ENCODE measurements at places on chromosomes 2 and 18.

GRCh38 chr2:223880796-223881195 is 43.4 kb upstream of the AP1S3 start:
- DNase-seq, result no peak

DNA sequence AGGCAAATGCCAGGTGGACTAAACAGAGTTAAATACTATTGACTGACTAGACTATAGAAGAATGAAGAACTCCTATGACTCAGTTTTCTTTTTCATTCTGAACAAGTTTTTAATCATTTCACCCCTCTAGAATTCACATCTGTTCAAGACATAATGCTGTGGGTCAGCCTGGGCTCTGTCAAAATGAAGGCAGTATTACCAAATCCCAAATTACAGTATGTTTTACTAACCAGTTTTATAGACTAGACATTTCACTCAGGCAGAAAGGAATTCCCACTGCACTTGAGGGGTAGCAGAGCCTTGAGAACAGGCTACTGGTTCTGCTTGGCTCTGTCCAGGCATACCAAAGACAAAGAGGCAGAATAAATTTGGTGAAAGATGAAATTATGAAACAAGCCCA is 511.7 kb downstream of the EPHA4 start:
- no peak for DNase-seq

DNA sequence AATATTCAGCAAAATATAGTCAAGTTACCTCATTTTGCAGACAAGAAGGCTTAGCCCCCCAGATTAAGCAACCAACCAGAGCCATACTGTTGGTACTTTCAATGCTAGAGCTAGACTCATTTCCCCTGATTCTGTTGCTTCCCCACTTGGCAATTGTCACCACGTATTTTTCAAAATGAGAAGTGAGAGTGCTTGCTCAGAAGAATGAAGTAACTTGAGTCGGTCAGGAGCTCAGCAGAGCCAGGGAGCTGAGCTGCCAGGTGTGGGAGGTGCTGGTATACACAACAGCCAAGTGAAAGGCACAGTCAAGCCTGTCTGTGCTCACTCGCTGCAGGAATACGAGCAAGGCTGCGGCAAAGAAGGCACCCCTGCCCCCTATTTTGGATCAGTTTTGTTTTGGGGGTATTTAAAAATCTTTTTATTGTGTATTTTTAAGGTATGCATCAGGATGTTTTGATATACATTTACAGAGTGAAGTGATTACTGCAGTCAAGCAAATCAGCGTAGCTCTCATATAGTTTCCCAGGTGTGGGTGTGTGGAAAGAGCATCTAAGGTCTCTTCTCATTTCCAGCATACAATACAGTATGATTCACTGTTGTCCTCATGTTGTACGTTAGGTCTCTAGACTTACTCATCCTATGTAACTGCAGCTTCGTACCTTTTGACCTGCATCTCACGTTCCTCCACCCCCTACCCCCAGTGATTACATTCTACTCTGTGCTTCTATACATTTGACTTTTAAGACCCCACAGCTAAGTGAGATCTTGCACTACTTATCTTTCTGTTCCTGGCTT is 62.4 kb downstream of the MRPS9 start:
- no peak for DNase-seq

DNA sequence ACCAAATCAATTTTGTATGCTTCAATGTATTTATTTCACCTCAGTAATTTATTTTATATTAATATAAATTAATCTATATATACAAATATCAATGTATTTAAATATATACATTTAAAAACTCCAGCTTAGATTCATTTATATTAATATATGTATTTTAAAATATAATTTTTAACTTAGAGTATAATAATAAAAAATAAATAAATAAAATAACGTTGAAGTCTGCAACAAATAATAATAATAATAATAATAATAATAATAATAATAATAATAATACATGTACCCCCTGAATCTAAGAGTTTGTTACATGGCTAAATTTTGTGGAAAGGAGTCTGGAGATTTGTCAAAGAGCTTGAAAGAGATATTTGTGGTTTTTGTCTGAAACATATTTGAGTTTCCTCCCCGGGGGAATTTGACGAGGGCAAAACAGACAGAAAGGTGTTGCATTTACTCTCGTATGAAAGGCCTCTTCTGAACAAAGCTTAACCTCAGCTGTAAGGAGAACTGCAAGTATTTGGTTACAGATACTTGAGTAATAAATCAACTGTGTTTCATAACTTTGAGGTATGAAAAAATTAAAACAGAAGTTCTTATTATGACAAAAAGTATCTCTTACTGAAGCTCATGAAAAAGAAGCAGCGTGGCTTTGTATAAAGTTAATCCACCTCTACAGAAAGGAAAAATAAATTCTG is 93.4 kb downstream of the CDH19 start:
- DNase-seq, result no peak

- DNase-seq, result no peak
Measured at GRCh38 chr2:227082286-227082685, 81.7 kb downstream of the COL4A4 start.

DNA sequence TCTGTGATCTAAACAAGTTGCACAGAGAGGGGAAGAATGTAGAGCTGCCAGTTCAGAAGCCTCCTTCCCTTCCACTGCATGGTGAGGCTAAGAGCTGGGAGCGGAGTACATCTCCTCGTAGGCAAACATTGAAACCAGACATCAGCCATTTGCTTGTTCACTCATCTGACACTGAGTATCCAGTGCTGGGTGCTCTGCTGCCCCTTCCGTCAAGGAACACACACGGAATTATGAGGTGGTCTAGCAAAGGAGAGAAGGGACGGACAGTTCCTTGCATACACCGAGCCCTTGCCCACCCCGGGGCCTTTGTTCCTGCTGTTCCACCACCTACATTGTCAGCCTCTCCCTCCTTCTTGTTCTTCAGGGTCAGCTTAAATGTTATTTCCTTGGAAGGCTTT is 44.6 kb downstream of the SLC4A1AP start:
- DNase-seq, result no peak

DNA sequence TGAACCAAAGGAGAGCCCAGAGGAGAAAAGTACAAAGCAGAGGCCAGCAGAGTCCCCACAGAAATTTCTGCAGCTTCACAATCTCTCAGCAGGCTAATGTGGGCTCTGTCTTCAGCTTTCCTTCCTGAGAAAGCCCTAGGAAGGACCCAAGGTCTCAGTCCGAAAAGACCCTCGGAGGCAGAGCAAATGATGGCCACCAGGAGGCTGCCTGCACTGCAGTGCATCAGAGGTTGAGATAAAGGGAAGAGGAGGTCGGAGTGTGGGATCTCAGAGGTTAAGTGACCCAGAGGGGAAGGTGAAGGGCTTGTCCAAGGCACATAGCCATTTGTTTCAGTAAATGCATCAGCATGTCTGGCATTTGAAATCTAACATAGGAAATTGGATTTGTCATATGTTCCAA is 299.1 kb upstream of the SLC14A2 start:
- DNase-seq, result no peak

DNA sequence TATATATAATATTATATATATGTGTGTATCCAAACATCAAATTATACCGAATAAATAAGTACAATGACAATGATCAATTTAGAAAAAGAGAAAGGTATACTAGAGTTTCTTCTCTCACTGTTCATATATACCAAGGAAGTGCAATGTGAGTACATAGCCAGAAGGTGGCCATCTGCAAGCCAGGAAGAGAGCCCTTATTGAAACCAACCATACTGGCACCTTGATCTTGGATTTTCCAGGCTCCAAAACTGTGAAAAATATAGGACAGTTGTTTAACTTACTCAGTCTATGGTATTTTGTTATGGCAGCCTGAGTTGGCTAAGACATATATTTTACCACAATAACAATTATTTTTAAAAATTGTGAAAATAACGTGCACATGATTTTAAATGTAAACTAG is 1490.2 kb upstream of the SLC39A10 start:
- peak; percentile 49 for DNase-seq

DNA sequence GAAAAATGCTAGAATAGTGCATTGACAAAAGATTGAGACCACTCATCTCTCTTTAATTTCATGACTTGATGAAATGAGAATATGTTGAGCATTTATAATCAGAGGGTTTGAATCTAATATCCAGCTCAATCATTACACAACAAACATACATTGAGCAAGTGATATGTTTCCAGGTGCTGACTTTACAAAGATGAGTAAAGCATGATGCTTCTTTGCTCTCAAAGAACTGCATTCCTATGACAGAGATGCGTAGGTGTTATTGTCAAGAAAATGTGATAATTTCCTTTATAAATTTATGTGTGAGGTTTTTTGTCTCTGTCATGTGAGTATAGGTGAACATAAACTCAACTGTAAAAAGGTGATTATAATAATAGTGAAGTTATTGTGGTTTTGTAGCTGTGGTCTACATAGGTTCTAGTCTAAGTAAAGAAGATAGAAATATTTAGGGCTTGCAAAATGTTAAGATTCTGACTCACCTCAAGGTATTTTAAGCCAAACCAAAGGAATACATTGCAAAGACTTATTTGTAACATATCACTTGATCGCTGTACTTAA is 389.8 kb downstream of the GALNT13 start:
- DNase-seq, result no peak

DNA sequence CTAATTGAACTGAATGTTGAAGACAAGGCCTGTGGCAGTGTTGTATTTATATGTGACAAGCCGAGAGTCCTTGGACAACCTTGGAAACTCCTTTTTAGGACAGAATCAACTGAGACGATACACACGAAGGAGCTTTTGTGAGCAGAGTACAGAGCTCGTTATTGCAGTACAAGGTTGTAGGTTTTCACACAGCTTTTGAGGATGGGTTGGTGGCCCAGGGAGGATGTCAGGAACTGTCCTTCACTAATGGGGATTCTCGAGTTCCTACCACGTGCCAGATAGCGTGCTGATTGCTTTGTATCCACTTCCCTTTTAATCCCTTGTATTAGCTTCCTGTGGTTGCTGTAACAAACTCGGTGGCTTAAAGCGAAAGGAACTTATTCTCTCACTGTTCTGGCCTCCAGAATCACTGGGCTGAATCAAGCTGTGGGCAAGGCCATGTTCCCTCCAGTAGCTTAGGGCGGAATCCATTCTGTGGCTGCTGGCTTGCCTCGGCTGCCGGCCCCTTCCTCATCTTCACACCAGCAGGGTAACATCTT is 20.2 kb downstream of the INPP4A start:
- DNase-seq, result no peak

- no peak for DNase-seq
Measured at GRCh38 chr18:59426855-59427254, 67.8 kb upstream of the LMAN1 start.

GRCh38 chr2:241200822-241201395 is 12.4 kb downstream of the ANO7 start:
- DNase-seq, result no peak

- DNase-seq, result no peak
Measured at GRCh38 chr2:23211987-23212583, 172.9 kb upstream of the KLHL29 start.

DNA sequence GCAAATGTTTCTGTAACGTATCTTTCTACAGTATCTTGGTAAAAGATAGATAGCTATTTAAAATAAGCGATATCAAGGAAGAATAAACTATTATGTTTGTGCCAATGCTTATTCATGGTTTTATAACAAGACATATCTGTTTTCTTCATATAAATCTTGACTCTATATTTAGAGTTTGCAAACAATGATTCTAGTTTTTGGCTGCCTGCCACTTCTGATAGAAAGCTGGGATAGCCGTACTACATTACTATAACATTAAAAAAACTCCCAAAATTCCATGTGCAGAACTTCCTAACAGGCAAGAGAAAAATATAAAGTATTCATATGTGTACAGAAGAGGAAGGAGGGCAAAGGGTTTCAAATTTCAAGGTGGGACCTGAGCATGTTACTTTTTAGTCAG is 985.0 kb downstream of the BCL11A start:
- DNase-seq, result no peak

GRCh38 chr2:27255660-27256059 is 7.2 kb downstream of the SLC30A3 start:
- no peak for DNase-seq

DNA sequence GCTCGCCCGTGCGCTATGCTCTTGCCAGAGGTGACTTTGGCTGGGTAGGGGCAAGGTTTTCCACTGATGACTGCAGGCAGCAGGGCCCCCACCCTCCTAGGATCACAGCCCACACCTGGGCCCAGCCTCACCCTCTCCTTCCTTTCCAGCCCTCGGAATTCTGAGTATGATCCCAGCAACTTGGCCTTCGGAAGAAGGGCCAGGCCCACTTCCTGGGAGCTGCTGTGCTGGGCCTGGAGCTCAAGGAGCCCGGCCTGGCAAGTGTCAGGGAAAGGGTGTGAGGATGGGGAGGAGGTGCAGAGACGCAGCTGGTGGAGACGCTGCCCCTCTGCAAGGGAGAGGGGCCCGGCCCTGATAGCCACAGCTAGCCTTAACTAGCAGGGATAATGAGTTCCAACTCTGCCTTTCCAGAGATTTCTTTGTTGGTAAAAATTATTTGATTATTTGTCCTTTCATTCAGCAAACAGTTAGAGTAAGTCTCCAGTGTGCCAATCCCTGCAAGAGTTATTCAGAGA is 1.7 kb upstream of the CNDP1 start:
- DNase-seq, result no peak

- no peak for DNase-seq
Measured at GRCh38 chr18:46756025-46756558, 761 bp downstream of the ST8SIA5 start.

DNA sequence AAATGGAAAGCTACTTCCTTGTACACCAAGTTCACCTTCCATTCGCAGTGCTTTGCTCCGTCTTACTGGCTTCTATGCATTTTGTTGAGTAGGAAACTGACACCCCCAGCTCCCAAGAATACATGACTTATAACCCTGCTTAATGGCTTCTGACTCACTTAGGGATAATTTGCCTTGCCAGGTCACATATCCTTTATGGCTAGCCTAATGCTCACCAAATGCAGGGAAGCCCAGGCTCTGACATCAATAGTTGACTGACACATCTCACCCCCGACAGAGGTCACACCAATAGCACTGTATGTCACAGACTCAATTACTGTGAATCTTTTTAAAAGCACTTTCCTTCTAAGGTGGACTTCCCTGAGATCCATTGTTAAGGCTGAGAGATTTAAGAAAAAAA is 147.2 kb downstream of the DTNA start:
- no peak for DNase-seq

DNA sequence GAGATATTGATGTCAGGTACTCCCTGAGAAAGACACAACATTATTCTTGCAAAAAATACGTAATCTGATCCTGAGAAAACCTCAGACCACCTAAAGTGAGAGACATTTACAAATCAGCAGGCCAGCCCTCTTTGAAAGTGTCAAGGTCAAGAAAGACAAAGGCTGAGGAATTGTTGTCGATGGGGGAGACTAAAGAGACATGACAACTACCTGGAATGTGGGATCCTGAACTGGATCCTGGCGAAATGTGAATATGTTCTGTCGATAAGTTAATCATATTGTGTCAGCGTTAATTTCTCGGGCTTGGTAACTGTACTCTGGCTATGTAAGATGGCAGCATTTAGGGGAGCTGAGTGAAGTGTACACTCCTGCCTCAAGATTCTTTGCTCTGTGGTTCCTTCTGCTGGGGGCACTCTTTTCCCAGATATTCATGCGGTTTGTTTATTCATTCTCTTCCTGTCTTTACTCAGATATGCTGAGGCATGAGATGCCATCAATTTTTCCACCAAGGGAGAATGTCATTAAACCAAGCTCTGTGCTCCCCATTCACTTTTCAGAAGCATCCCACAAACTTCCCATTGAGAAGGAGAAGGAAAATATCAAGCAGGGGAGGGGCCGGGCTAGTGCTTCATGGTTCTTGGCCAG is 154.9 kb downstream of the CAPN13 start:
- no peak for DNase-seq

GRCh38 chr18:12113999-12114646 is 20.5 kb downstream of the ANKRD62 start:
- no peak for DNase-seq

Data from NCI-H446 (cell line).